PC-9 (cell line): ENCODE measurements at places on chromosomes 5 and 9.

DNA sequence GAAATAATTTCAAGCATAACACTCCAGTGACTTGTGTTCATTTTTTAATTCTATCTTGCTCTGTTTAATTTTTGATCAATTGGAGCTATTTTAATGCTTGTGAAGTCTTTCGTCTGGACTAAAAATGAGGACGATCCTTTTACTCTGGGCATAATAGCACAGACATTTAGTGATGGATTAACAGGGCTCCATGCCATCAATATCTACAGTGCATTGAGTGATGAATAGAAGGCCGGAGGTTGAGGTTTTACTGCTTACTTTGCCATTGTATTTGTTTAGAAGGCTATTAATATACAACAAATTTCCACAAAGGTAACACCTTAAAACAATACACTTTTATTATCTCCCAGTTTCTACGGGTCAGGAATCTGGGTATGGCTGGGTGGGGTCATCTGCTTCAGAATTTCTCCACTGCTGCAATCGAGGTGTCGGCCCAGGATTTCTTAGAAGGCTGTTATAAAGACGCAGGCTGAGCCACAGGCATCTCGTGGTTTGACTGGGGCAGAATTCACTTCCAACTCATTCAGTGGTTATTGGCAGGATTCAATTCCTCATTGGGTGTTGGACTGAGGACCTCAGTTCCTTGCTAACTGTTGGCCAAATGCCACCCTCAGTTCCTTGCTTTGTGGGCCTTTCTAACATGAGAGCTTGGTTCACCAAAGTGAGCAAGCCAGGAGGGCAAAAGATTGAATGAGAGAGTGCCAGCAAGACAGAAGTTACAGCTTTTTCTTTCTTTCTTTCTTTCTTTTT lies 265.4 kb upstream of the VLDLR start:
- no peak for DNase-seq

DNA sequence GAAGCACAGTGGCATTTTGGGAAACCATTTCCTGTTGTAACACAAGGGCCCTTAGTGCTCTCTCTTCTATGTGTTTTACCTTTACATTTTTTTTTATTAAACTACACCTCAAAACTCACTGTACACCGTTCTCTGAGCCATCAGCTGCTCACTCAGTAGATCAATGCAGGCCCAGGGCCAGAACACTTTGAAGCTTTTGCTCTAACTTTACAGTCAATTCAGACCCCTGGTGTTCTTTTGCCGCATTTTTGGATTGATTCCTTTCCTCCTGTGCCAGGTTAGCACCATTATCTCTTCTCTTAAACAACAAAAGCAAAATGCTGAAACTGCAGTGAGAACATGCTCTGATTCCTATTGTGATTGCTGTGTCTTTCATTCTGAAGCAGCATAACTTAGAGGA lies 269.8 kb upstream of the RGMB start:
- DNase-seq, result no peak

GRCh38 chr5:171263181-171263580 lies 45.9 kb upstream of the TLX3 start:
- no peak for DNase-seq

DNA sequence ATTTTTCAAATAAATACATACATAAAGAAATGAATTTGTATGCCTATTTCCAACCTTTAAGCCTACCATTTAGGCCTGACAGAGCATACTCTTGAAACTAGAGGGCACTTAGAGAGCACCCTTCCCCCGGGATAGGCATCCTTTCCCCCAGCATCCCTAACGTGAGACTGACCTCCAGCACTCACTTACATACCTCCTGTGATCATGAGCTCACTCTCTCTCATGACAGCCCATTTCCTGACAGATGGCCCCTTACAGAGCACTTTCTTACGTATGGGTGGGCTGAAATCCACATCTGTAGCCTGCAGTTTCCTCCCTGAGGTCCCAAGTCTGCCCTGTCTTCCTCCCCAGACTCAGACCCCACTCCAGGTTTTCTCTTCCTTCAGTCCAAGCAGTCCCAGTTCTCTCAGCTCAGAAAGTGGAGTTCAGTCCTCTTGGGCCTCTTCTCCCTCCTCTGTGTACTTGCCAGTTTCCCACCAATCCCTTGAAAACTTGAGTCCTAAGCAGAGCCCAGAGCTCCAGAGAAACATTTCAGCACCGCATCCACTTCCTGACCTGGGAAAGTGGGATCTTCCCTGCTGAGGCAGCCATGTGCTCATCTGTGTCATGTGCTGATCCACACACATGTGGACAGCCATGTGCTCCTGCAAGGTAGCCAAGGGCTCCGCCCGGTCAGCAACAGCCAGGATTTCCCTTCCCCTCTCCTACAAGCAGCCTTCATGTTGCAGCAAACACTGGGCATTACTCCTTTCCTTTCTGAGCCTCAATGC lies 2.2 kb upstream of the CDX1 start:
- no peak for DNase-seq

- DNase-seq, result no peak
Measured at GRCh38 chr5:55544341-55544740, 9.6 kb upstream of the PLPP1 start.

DNA sequence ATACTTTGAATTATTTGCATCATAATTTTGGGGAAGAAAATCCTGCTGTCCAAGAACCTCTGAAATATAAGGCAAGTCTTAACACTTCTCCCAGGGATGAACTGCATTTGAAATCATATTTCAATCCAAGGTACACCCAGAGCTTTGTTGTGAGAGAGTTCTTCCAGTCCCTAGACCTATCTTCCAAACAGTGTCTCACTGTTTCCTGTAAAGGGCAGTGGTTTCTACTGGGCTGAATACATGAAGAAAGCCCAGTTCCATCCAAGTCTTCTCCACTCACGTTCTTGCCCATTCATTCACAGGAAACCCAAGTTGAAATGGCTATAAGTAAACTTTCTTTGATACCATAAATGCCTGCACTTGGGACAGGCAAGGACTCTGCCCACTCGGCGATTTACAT lies 108.3 kb upstream of the LHFPL2 start:
- DNase-seq, result no peak

- DNase-seq, result no peak
Measured at GRCh38 chr5:153714798-153715197, 224.3 kb downstream of the GRIA1 start.

DNA sequence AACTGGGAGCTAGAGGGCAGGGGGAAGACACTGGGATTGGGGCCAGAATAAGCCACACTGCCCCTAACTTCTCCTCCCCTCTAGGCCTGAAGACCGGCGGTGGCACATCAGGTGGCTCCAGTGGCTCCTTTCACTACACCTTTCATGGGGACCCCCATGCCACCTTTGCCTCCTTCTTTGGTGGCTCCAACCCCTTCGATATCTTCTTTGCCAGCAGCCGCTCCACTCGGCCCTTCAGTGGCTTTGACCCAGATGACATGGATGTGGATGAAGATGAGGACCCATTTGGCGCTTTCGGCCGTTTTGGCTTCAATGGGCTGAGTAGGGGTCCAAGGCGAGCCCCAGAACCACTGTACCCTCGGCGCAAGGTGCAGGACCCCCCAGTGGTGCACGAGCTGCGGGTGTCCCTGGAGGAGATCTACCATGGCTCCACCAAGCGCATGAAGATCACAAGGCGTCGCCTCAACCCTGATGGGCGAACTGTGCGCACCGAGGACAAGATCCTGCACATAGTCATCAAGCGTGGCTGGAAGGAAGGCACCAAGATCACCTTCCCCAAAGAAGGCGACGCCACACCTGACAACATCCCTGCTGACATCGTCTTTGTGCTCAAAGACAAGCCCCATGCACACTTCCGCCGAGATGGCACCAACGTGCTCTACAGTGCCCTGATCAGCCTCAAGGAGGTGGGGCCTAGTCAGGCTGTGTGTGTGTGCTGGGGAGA lies 6.8 kb downstream of the DNAJB5 start:
- no peak for DNase-seq
